SK-N-MC (cell line): ENCODE measurements at places on chromosomes 4 and X.

DNA sequence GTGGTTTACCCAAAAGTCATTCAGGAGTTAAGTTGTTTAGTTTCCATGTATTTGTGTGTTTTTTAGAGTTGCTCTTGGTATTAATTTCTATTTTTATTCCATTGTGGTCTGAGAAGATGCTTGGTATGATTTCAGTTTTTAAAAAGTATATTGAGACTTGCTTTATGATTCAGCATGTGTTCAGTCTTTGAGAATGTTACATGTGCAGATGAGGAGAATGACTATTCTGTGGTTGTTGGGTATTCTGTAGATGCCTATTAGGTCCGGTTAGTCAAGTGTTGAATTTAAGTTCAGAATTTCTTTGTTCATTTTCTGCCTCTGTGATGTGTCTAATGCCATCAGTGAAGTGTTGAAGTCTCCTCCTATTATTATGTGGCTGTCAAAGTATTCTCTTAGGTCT lies 249.4 kb downstream of the ARHGAP10 start:
- no peak for DNase-seq

GRCh38 chr4:60905162-60905561 lies 295.0 kb upstream of the ADGRL3 start:
- DNase-seq: no peak

GRCh38 chrX:18119856-18120255 lies 100.8 kb downstream of the BEND2 start:
- DNase-seq: no peak

DNA sequence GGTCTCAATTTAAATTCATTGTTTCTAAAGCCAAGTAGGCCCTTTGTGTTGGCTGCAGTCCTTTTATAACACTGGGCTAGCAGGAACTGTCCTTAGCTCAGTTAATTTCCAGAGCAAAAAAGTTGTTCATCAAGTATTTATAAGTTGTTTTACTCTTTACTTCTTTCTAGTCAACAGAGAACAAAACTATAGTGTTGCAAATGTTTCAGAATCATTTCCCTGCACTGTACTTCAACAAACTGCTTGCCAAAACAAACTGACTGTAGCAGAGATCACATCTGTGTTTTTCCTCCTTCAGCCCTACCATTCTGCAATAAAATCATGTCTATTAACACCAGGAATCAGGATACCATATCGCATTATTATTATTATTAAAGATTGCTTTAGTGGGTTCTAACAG lies 168.5 kb upstream of the SH3RF1 start:
- DNase-seq: no peak
